ENCODE measurements at places on chromosomes 7 and 10.

DNA sequence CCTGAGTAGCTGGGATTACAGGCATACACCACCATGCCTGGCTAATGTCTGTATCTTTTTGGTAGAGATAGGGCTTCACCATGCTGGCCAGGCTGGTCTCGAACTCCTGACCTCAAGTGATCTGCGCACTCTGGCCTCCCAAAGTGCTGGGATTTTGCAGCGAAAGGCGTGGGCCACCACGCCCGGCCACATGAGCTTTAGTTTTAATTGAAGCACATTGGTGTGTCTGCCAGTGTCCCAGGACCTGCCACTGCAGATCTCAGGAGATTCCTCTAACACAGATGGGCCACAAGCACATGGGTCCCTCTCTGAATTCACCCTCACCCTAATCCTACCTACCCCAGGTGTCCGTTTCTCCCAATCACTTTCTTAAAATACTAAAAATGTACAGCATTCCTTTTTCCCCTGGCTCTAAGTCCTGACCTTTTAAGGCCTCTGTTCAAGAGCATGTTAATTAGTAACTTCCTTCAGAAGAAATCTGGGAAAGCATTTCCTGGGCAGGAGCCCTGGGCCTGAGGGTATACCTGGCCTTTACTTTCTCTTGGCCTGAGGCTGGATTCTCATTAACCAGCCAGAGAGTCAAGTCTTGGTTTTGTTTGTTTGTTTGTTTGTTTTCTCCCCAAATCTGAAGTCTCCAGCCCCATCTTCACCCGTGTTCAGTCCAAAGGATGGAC is 82.6 kb downstream of the PRPF18 start:
- DNase-seq = no peak

GRCh38 chr7:84021292-84021908 is 173.2 kb downstream of the SEMA3A start:
- no peak for DNase-seq

DNA sequence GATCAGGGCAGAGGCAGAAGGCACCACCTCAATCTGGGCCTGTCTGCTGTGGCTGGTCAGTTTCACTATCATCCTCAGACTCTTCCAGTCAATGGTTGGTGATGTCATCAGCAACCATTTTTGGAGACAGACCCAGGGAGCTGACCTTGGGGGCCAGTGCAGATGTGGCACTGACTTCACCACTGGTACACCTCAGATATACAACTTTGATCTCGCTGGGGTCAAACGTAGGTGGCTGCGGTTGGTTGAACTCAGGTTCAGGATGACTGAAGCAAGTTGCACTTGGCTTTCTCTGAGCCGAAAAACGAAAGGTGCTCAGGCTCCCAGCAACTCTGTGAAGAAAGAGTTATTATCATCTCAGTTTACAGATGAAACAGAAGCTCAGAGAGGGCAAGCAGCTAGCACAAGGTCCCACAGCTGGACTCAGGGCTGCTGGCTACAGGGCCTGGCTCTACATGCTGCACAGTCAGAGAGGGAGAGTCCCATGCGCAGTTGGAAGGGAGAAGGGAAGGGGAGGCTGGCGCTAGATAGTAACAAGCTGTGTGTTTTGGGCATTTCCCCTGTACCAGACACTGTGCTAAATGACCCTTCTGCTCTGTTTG is 27.2 kb downstream of the ANKRD16 start:
- no peak for DNase-seq

DNA sequence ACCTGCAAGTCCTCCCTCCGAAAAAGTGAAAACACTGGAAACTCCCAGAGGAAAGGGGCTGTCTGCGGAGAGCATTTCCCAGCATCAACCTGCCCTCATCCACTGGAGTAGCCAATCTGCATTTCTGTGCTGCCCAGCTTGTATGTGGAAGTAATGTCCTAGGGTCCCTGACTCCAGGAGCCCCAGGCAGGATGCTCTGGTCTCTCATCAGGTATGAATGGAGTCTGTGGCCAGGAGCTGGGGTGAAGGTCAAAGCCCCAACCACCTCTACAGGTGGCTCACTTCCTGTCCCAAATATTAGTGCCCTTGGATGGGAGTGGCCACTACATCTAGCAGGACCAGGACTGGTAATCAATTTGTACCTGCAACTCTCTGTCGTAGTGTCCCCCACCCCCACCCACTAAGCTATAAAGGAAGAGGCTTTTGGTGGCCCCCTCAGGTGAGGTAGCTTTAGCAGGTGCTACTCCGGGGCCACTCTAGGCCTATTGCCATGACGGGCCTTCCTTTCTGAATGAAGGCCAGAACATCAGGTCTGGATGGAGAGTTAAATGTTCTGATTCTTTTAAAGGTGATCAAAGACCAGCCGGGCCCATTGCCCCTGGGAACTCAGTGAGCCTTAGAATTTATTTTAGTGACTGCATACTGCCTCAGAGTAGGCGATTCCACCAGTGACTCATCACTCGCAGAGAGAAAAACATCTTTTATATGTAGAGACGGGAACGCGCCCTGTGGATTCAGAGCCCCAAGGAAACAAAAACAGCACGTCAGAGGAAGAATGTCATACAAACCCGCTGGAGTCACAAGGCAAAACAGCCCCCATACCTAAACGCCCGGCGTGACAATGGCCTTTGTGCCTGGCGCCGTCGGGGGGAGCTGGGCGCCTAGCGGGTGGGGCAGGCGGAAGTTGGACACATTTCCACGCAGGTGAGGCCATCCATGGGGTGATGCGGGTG is 13.0 kb downstream of the EN2 start:
- DNase-seq = no peak

DNA sequence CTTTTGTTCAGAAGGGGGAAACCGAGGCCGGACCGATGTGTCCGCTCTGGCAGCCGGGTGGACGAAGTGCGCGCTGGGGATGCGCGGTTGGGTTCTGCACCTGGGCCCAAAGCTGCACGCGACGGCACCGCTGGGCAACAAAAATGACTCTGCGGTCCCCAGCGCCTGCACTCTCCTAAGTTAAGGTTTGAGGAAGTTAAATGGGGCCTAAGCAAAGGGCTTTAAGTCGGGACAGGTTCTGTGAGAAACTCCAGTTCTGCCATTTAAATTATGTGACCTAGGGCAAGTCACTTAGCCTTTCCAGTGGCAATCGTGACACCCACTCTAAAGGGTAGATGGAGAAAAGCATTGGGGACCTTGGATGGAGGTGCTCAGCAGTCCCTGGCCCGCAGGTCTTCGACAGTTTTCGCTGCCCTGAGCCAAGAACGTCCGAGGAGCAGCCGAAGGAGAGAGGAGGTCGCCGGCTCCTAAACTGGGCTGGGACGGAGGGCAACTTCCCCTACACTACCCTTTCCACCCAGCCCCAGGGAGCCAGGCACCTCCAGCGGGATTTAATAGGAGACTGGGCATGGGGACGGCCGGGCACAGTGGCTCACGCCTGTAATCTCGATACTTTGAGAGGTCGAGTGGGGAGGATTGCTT is 534 bp upstream of the ACBD5 start:
- DNase-seq = peak; percentile 52

DNA sequence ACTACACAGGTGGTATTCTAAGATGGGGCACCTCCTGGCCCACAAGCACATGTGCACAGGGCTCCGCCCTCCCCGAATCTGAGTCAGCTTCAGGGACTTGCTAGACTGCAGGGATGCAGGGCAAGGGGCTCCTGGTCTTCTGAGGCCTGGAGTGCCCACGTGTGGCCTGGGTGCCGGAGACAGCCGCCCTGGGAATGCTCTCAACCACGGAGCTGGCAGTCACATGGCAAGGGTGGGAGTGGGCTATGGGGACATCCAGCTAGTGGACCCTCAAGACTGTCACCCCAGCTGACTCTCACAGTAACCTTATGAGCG is 42.7 kb downstream of the CFAP46 start:
- no peak for DNase-seq

- DNase-seq = no peak
Measured at GRCh38 chr10:96270571-96270970, 798 bp downstream of the BLNK start.

GRCh38 chr10:72906446-72906845 is 12.9 kb downstream of the OIT3 start:
- no peak for DNase-seq

DNA sequence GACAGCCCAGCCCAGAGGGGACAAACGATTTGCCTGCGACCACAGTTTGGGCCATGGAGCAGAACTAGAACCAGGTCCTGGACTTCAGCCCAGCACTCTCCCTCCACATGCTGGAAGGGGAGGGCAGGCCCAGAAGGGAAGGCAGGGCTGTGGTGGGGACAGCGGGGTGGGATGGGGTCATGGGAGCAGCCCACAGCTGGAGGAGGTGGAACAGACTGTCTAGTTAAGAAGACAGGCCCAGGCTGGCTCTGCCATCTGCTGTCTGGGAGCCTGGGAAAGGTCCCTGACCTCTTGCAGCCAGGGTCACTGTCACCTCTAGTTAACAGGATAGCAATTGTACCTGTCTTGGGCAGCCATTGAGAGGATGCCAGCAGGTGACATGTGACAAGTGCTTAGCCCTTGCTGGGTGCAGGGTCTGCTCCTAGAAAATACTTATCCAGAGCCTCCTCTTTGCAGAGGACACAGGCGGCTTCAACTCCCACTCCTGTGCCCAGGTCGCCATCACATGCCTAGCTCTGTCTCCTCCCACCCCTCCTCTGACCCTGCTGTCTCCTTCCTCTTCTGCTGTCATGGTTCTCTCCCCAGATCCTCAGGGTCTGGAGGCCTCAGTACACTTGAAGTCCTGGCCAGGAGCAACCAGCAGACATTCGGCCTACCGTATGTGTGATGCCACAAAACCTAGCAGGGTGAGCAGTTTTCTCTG is 37.0 kb upstream of the CHST15 start:
- DNase-seq = no peak

DNA sequence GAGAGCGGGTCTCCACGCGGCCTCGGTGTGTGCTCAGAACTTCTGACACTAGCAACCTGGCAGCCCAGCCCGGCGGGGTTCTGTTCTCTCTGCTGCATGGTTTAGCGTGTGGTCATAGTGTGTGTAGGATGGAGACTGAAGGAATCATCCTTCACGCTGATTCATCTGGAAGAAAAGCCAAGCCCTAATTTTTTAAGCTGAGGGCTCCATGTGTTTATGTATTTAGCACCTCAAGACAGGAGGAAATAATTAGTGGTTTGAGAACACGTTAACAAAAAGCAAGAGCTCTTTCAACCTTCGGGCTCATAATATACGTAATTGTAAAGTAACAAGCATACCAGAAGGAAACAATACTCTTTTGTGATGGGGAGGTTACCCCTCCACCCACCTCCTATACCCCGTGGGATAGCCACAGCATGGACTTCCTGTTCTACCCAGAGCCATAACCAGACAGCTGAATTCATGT is 504.6 kb upstream of the MKI67 start:
- no peak for DNase-seq

GRCh38 chr7:134908289-134908688 is 78.0 kb upstream of the AGBL3 start:
- no peak for DNase-seq

GRCh38 chr7:23680414-23681405 is 711 bp downstream of the FAM221A start:
- peak; percentile 95 for DNase-seq

GRCh38 chr7:139656387-139656786 is 121.4 kb downstream of the HIPK2 start:
- no peak for DNase-seq

DNA sequence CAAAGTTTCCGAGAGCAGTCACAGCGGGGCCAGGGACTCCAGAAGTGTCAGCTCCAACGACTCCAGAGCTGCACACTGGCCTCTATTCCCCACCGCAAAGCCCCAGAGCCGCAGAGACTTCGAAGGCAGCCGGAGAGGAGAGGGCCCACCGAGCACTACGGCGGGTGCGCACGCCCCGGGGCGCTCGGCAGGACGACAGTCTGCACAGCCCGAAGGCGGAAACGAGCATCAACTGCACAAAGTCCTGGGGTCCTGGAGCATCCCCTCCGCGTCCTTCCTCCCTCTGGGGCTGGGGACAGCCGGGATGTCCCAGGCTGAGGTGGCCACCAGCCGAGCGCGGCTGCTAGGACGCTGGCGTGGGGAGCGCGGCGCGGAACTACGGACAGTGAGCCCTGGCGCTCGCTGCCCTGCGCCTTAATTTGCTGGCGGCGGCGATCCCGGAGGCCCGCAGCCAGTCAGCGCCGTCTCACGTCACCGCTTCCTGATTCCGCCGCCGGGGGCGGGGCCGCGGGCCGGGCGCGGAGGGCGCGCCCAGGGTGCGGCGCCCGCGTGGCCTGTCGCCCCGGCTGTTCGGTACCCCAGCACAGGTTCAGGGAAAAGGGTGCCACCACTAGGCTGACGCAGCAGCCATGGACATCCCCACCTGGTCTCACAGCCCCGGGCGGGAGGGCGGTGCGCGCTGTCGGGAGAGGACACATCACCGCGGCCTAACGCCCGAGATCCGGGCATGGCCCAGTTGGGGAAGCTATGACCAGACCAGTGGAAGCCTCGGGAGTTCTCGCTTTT is at the start of gene TBX20:
TBX20 (minus strand) TSS at position 391 of the 786 bp plus-strand sequence. CDS start 480 bp downstream, outside the sequence.
- peak; percentile 83 for DNase-seq

GRCh38 chr7:159084069-159084801 is 60.4 kb downstream of the VIPR2 start:
- no peak for DNase-seq

DNA sequence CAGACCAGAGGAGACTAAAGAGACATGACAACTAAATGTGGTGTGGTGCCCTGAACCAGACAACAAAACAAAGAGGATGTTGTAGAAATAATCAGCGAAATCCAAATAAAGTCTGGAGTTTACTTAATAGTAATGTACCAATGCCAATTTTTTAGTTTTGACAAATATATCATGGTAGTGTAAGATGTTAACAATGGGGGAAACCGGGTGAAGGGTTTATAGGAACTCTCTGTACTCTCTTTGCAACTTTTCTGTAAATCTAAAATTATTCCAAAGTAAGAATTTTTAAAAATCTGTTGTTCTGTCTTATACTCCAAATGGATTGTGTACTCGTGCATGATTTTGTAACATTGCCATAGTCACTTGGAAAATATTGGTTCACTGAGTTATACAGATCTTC is 129.3 kb downstream of the CNNM2 start:
- DNase-seq = no peak

DNA sequence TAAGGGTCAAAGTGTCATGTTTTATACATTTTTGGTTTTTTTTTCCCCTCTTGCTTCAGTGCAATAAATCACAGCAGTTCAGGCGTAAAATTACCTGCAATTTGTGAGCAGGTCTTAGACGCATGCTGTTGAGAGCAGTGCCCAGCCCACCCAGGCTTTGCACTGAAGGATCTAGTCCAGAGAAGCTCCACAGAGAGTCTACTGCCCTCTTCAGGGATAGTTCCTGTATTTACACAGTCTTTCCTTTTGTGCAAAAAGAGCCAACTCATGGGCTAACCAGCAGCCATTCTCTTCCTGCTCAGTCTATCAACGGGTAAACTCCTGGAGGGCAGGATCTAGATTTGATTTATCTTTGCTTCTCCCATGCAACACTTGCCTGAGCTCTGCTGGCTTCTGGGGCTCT is 82.2 kb upstream of the NAMPT start:
- peak; percentile 80 for DNase-seq

GRCh38 chr10:103691723-103692435 is 163.5 kb downstream of the SH3PXD2A start:
- peak; percentile 22 for DNase-seq
